ENCODE measurements at places on chromosomes 3 and 15.
A peak's percentile ranks its signal among the peaks of the same experiment; 100 is the strongest.

DNA sequence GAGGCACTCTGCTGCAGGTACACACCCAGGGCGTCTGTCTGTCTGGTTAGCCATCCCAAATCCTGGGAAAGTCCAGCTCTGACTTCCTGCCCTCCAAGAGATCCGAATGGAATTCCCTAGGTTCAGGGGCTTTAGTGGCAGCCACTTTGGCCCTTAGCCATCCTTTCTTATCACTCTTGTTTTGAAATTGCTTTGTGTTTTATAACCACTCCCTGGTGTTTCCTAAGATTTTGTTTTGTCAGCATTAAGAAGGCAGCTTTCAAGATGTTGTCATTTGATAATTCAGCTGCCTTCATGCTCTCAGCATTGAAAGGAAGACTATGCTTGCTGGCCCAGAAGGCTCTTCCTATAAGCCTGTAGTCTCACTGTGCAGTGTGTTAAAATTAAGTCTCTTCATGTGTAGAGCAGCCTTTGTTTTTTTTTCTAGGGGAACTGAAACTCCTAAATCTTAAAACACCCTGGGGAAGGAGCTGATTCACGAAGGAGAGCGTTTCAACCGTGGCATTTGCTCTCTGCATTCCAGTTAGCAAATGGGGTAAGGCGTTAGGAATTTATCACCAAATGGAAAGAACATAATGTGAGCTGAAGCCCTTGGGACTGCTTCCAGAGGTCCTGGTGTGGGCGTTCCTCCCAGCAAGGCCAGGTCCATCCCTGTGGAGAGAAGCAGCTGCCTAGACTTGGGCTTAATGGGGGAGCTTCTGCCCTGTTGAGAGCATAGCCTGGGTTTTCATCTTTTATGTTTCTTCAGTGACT is 14.2 kb upstream of the CLEC3B start:
- peak; percentile 86 for DNase-seq

GRCh38 chr3:20056725-20057611 is 16.7 kb downstream of the KAT2B start:
- DNase-seq, result no peak

DNA sequence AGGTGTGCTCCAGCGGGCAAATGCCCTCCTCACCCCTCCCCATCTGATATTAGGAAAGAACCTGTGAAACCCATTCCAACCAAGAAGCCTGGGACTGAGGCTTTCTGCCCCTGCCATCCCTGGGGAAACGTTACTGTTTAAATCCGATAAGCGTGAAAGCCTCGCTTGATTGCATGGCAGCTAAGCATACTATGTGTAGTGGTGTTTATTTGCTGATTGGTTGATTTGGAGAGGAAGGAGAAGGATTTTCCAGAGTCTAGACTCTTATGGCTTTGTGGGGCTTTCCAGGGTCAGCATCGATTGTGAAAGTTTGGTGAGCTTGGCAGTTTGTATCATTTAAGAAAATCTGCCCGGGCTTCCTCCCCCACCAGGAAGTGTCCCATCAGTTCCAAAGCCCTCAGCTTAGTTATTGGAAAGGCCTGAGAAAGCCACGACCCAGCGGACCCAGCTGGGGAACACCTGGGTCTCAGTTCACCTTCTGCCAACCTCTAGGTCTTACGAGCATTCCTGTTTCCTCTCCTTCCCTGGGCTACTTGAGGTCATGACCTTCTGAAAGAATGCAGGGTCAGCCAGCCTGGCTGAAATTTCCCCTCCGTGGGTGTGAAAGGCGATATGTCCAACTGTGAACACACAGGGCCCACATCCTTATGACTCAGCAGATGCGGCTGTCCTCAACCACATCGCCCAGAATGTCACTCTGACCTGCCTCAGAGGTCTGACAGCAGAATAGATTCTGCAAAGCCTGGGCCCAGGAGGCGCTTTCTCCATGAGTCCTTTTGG is 62.8 kb upstream of the HERC1 start:
- DNase-seq, result no peak

- DNase-seq, result no peak
Observed at GRCh38 chr15:98713585-98714001, 65.3 kb downstream of the IGF1R start.

- DNase-seq, result no peak
Observed at GRCh38 chr15:25436707-25437106, 2.1 kb downstream of the UBE3A start.

- no peak for DNase-seq
Observed at GRCh38 chr15:69751566-69751965, 298.9 kb downstream of the RPLP1 start.

DNA sequence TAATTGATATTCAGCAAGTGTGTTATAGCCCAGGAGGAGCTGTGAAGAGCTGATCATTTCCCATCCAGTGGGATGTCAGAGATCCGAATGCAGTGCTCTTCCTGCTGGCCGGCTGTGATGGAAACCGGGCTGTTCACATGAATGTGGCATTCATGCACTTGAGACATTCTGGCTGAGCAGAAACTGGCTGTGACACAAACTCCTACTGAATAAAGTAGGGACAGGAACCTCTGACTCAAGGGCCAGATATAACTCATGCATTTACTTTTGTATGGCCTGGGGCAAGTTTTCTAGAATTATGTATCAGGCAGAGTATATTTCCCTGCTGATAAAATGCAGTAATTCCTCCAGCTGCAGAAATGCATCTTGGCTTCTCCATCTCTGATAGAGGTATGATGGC is 83.4 kb upstream of the FAM3D start:
- no peak for DNase-seq

GRCh38 chr3:5332270-5332956 is 144.9 kb downstream of the EDEM1 start:
- no peak for DNase-seq

- DNase-seq, result no peak
Observed at GRCh38 chr3:9883706-9884554, 3.9 kb upstream of the CIDEC start.

DNA sequence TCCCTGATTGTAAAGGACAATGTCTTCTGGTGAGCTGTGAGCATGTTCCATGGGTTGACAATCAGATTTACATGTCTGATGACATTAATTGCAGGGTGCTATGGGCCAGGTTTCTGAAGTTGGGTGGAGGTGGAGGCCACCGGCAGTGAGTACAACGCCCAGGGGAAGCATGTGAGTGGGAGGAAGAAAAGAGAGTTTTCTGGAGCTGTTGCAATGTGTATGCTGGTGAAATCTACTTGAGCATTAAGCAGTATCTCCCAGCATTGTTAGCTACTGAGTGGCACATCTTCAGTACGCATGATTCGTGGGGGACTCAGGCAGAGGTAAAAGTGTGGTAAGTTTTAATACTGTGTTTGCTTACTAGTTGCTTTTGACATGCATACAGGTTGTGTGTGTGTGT is 26.6 kb downstream of the TMEM45A start:
- no peak for DNase-seq

GRCh38 chr15:80441714-80442113 is 37.5 kb downstream of the ARNT2 start:
- no peak for DNase-seq

DNA sequence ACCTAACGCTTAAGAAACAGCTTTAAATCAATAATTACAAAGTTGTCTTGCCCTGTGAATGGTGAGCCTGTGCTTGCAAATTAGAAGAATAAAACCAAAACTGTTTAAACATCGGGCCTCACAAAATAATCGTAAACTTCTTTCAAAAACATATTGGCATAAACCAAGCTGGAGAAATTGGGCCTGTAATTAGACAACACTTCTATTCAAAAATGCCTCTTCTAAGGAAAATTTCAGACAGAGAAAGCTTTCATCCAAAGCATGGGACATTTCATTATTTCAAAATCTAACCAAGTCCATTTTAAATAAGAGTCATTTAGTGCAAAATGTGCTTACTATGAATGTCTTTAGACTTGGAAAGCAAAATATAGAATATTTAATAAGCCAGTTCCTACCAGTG is 35.5 kb upstream of the GNB4 start:
- no peak for DNase-seq

Measured in ACHN (cell line).